ENCODE measurements at places on chromosomes 1 and 21. TPM values are rescaled to one million over a fixed set of nuclear protein-coding genes. Genes with fewer than 3 reads are reported as not detected.

GRCh38 chr1:58905126-58905490, 121.3 kb upstream of the JUN start:
- H3K27ac ChIP-seq, result peak overlapping the region; percentile 7
- H3K4me3 ChIP-seq, result peak overlapping the region; percentile 22
- no peak for DNase-seq
- no peaks in the 10 kb centered on the region for H3K27me3 ChIP-seq

DNA sequence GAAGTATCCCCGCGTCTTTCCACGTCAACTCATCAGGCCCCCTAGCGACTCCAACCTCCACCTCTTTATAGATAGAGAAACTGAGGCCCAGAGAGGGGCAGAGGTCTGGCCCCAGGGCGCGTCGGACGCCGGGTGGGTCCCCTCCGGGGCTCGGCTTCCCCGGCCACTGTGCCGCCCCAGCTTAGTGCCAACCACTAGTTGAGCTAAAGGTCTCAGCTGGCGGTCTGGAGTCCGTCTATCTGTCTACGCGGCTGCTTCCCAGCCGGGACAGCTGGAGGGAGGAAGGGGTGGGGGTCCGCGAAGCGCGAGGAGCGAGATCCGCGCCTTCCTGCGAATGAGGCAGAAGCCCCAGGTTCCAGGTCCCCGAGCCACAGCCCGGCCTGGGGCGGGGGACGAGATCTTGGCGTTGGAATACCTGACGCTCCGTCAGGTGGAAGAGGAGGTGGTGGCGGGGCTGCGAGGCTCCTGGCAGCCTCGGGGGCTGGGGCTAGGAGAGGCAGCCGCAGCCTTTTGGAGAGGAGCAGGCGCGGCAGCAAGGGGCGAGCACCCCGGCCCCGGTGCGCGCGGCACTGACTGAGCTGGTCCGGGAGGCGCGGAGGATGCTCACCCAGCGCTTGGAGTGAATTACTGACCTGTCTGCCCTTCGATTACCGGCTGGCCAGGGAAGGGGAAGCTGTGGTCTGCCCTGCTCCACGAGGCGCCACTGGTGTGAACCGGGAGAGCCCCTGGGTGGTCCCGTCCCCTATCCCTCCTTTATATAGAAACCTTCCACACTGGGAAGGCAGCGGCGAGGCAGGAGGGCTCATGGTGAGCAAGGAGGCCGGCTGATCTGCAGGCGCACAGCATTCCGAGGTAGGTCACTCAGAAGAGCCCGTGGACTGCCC, 937 bp downstream of the PODN start:
- H3K4me1 ChIP-seq, result peaks cover 4% of the 10 kb centered on the region
- no peak overlapping the region for H3K27ac ChIP-seq
- H3K27me3 ChIP-seq, result peaks cover 36% of the 10 kb centered on the region

- H3K27me3 ChIP-seq, result peaks cover 2% of the 10 kb centered on the region
- DNase-seq, result no peak
- H3K36me3 ChIP-seq, result no peaks in the 10 kb centered on the region
- H3K27ac ChIP-seq, result no peak overlapping the region
- no peak overlapping the region for H3K4me3 ChIP-seq
- H3K4me1 ChIP-seq, result peaks cover 13% of the 10 kb centered on the region
Measured at GRCh38 chr1:19656780-19657466, 7.8 kb upstream of the HTR6 start.

DNA sequence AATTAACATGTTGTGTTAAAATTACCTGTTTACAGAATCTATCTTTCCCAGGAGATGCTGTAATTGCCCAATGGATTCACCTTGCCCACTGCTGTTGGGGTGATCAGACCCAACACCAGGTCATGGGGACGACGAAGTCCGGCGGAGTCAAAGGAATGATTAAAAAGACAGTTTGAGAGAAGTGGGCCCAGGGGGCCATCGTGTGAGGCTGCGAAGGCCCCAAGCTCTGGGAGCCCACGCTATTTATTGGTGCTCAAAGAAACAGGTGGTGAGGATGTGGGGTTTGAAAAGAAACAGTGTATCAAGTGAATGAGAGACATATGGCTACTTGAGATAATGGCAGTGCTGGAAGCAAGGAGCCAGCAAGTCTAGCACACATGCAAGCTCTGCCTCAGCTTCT, 16.3 kb upstream of the L1TD1 start:
- H3K27me3 ChIP-seq, result no peaks in the 10 kb centered on the region
- no peak overlapping the region for H3K4me3 ChIP-seq
- no peaks in the 10 kb centered on the region for H3K36me3 ChIP-seq
- no peak overlapping the region for H3K27ac ChIP-seq
- no peak for DNase-seq

- H3K27me3 ChIP-seq, result peaks cover 23% of the 10 kb centered on the region
- H3K4me3 ChIP-seq, result no peak overlapping the region
- no peak for DNase-seq
- no peaks in the 10 kb centered on the region for H3K36me3 ChIP-seq
- H3K27ac ChIP-seq, result no peak overlapping the region
Measured at GRCh38 chr1:16153096-16153998, 2.5 kb downstream of the EPHA2 start.

DNA sequence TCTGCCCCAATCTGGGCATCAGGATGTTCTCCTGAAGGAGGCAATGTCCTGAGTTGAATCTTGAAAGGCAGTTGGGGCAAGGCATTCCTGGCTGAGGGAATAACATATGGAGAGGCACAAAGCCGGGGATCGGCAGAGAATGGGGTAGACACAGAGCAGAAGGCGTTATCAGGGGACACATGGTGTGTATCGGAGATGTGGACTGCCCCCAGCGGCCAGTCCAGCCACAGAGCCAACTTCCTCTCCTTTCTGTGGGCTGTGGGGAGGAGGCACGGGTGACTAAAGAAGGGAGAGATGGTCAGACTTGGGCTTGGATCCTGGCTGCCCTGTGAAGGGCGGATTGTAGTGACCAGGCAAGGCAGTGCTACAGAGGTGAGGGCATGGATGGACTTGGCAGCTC, 32.1 kb downstream of the FOXD2 start:
- peaks cover 16% of the 10 kb centered on the region for H3K27me3 ChIP-seq
- no peaks in the 10 kb centered on the region for H3K4me1 ChIP-seq
- H3K4me3 ChIP-seq, result no peak overlapping the region
- no peak for DNase-seq
- no peak overlapping the region for H3K27ac ChIP-seq

- no peaks in the 10 kb centered on the region for H3K27me3 ChIP-seq
- H3K4me3 ChIP-seq, result no peak overlapping the region
- H3K36me3 ChIP-seq, result no peaks in the 10 kb centered on the region
- peaks cover 13% of the 10 kb centered on the region for H3K4me1 ChIP-seq
- DNase-seq, result no peak
- H3K27ac ChIP-seq, result no peak overlapping the region
Measured at GRCh38 chr1:245311887-245312536, 157.2 kb downstream of the KIF26B start.

GRCh38 chr1:9376886-9377333, 84.2 kb downstream of the SPSB1 start:
- no peaks in the 10 kb centered on the region for H3K27me3 ChIP-seq
- no peak for DNase-seq
- H3K27ac ChIP-seq, result no peak overlapping the region

DNA sequence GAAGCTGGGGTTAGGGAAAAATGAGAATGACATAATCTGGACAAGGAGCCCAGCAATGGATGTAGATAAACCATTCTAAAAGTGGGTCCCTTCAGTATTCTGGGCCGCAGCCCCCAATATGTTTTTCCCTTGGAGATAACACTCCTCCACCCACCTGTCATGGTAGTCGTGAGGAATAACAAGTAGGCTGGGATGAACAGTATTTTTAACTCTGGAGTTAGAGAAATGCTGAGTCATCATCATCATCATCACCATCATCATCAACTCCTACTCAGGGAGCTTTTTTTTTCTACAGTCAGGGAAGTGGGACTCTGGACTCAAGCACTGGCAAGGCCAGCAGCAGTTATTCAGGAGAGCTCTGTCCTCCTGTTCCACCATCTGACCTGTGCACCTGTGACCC, 12.8 kb downstream of the CADM3 start:
- no peak overlapping the region for H3K27ac ChIP-seq
- H3K4me3 ChIP-seq, result no peak overlapping the region
- peaks cover 56% of the 10 kb centered on the region for H3K27me3 ChIP-seq
- peaks cover 2% of the 10 kb centered on the region for H3K4me1 ChIP-seq

DNA sequence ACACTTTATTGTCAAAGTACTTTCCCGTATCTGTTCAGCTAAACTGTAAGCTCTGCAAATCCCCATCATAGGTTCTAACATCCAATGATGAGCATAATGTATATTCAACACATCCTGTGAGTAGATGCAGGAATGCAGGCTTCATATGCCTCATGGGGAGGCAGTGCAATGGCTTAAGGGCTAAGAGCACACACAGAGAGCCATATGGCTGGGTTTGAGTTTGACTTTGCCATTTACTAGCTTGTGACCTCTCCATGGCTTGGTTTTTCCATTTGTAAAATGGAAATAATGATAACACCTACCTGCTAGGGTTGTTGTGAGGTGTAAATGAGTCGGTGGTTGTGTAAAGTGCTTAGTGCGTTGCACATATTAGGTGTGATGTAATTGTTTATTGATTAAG, 13.4 kb downstream of the RCSD1 start:
- H3K27me3 ChIP-seq, result no peaks in the 10 kb centered on the region
- peak overlapping the region; percentile 65 for H3K27ac ChIP-seq
- H3K36me3 ChIP-seq, result peaks cover 57% of the 10 kb centered on the region
- no peak for DNase-seq
- H3K4me3 ChIP-seq, result no peak overlapping the region
- H3K4me1 ChIP-seq, result peaks cover 76% of the 10 kb centered on the region

DNA sequence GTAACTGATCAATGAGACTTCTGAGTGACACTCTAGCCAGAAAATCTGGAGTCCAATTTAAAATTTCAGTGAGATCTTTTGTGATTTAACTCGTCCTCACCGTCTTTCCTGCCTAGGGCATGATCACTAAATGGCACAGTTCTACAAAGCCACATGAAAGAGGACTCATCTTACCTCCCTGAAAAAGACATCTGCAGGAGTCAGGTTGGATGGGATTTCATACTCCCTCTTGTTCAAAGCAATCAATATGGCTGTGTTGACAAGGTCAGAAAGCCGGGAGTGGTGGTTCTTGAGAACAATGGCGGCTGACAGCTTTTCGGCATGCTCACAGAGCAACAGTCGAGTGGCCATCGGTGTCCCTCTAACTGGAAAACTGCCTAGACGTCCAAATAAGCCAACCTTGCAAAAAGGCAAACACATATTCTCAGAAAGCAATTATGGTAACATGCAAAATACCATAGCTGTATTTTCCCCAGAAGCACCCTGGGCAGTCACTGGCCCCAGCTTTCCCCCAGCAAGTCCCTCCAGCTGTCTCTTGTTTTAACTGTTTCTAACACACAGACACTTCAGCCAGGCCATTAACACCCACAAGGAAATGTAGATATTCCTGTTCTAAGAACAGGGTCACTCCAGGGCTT, 36.6 kb upstream of the ACTA1 start:
- no peaks in the 10 kb centered on the region for H3K27me3 ChIP-seq
- no peak for DNase-seq
- no peak overlapping the region for H3K4me3 ChIP-seq
- H3K36me3 ChIP-seq, result peaks cover 32% of the 10 kb centered on the region
- H3K4me1 ChIP-seq, result no peaks in the 10 kb centered on the region
- H3K27ac ChIP-seq, result no peak overlapping the region

GRCh38 chr1:207858281-207858680, 52.6 kb downstream of the CD34 start:
- DNase-seq, result no peak
- no peak overlapping the region for H3K27ac ChIP-seq
- H3K4me1 ChIP-seq, result peaks cover 53% of the 10 kb centered on the region

GRCh38 chr1:165342587-165342986, 13.9 kb downstream of the LMX1A start:
- no peaks in the 10 kb centered on the region for H3K4me1 ChIP-seq
- peaks cover 47% of the 10 kb centered on the region for H3K27me3 ChIP-seq
- no peaks in the 10 kb centered on the region for H3K36me3 ChIP-seq
- DNase-seq, result no peak
- H3K27ac ChIP-seq, result no peak overlapping the region
- H3K4me3 ChIP-seq, result no peak overlapping the region

- no peaks in the 10 kb centered on the region for H3K36me3 ChIP-seq
- DNase-seq, result no peak
- H3K4me1 ChIP-seq, result peaks cover 13% of the 10 kb centered on the region
- no peak overlapping the region for H3K4me3 ChIP-seq
- H3K27me3 ChIP-seq, result no peaks in the 10 kb centered on the region
- H3K27ac ChIP-seq, result no peak overlapping the region
Measured at GRCh38 chr1:93756657-93757056, 75.0 kb upstream of the BCAR3 start.

GRCh38 chr1:200432586-200432985, 22.8 kb upstream of the ZNF281 start:
- H3K4me1 ChIP-seq, result peaks cover 19% of the 10 kb centered on the region
- no peaks in the 10 kb centered on the region for H3K36me3 ChIP-seq
- H3K27me3 ChIP-seq, result no peaks in the 10 kb centered on the region
- no peak overlapping the region for H3K4me3 ChIP-seq
- no peak overlapping the region for H3K27ac ChIP-seq

- no peak for DNase-seq
- H3K27ac ChIP-seq, result no peak overlapping the region
- H3K36me3 ChIP-seq, result no peaks in the 10 kb centered on the region
- no peaks in the 10 kb centered on the region for H3K4me1 ChIP-seq
- peaks cover 17% of the 10 kb centered on the region for H3K27me3 ChIP-seq
Measured at GRCh38 chr1:29497395-29498125, 261.2 kb downstream of the PTPRU start.

DNA sequence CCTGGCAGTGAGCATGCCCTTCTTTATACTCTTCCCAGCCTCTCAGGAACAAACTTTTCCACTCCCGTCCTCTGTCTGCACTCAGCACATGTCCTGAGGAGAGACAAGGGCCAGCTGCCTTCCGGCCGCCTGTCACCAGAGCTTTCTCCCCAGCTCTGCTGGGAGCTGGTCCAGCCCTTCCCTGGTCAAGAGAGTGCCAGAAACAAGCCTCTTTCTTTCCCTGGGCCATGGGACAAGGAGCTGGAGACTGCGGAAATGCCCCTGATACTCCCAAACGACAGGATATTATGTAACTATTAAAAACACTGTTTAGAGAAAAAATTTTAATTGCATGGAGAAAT, 10.4 kb downstream of the LAMB3 start:
- H3K4me1 ChIP-seq, result no peaks in the 10 kb centered on the region
- no peaks in the 10 kb centered on the region for H3K36me3 ChIP-seq
- H3K27me3 ChIP-seq, result no peaks in the 10 kb centered on the region
- DNase-seq, result no peak
- H3K27ac ChIP-seq, result no peak overlapping the region
- H3K4me3 ChIP-seq, result no peak overlapping the region

- H3K27ac ChIP-seq, result no peak overlapping the region
- peak overlapping the region; percentile 3 for H3K4me3 ChIP-seq
- peak; percentile 76 for DNase-seq
- no peaks in the 10 kb centered on the region for H3K36me3 ChIP-seq
- H3K27me3 ChIP-seq, result peaks cover 31% of the 10 kb centered on the region
Measured at GRCh38 chr1:6969106-6969505, 183.9 kb downstream of the CAMTA1 start.

GRCh38 chr1:96207936-96208335, 513.6 kb upstream of the PTBP2 start:
- H3K27ac ChIP-seq, result no peak overlapping the region
- H3K36me3 ChIP-seq, result no peaks in the 10 kb centered on the region
- DNase-seq, result no peak

Gene JAM2
- 1.5 TPM for total RNA-seq

Gene SYTL1
- total RNA-seq, result 80.6 TPM

Gene CSF3R
- not detected for total RNA-seq

Gene ZBTB40
- 14.3 TPM for total RNA-seq

Gene PGLYRP4
- total RNA-seq, result not detected

Gene FCRL4
- not detected for total RNA-seq

Gene OR10J4
- not detected for total RNA-seq

Gene SRP9
- 275 TPM for total RNA-seq

Gene OPN3
- 11.8 TPM for total RNA-seq

Gene GPR25
- 0.34 TPM for total RNA-seq

Gene ATP6V1G3
- not detected for total RNA-seq

Gene PLA2G2D
- not detected for total RNA-seq

Gene CFHR3
- total RNA-seq, result not detected
